Activated T-cell treated with anti-CD3 and anti-CD28 coated beads, Interleukin-2, amount 50 U/mL, for 4 hours (primary cell): ENCODE measurements at places on chromosomes 5 and 9. TPM values are rescaled to one million over a fixed set of nuclear protein-coding genes. Genes with fewer than 3 reads are reported as not detected.

GRCh38 chr5:616484-617039, 4.4 kb downstream of the CEP72 start:
- no peak for DNase-seq

GRCh38 chr5:154697371-154697770, 57.8 kb upstream of the LARP1 start:
- DNase-seq = no peak

DNA sequence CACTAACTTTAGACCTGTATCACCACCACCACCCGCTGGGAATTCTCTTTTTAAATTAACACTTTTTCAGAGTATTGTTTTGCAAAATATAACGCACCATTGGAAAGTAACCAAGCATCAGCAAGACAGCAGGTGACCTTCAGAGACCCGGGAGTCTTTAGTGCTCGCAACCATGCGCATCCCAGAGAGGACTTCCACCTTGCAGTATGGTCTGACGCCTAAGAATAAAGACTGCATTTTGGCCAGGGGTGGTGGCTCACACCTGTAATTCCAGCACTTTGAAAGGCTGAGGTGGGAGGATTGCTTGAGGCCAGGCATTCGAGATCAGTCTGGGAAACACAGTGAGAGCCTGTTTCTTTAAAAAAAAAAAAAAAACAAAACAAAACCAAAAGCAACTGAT, 113.8 kb downstream of the MED27 start:
- DNase-seq = no peak

DNA sequence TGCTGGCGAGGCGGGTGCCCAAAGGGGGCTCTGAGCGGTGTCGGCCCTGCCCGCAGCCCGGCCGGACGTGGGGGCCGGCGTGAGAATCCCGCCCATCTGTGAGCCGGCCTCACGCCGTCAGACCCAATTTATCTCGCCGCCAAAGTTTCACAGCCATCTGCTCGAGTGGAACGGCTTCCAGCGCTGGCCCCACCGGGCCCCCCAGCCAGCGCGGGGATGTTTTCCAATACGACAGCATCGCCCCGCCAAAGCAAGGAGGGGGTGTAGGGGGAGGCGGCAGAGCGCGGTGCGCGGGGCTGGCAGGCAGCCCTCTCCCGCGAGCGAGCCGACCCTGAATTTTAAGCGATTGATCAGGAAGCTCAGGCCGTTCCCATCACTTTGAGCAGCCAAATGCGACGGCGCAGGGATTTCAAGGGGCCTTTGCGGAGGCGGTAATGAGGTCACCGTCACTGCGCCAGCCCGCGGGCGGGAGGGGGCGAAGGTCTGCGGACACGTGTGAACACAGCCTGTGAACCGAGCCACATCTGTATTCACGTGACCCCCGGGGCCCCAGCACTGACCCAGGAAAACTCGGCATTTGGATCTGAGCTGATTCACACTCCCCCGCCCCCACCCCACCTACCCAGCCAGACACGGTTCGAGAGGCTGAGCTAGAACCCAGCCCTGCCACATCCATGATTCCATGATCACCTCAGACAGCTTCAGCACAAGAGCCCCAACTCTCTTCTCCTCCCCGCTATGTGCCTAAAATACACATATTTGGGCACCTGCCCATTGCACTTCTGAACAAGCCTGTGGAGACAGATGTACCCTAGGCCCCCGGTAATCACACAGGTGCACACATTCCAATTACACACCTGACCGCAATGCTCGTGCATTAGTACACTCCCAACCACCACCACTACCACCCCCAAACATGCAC, 47.8 kb upstream of the PSD2 start:
- DNase-seq = peak; percentile 51

GRCh38 chr9:117704024-117704575, at the start of gene TLR4:
TSS of gene TLR4 (plus strand) at chr9:117704403. CDS start at chr9:117704473, 70 bp downstream.
- no peak for DNase-seq

The OCLN gene
- total RNA-seq = 1.4 TPM

The SIT1 gene
- total RNA-seq = 23.8 TPM
